ENCODE measurements at places on chromosomes 2 and 18.

GRCh38 chr2:237626813-237627440 is 460 bp upstream of the LRRFIP1 start:
- no peak for DNase-seq

DNA sequence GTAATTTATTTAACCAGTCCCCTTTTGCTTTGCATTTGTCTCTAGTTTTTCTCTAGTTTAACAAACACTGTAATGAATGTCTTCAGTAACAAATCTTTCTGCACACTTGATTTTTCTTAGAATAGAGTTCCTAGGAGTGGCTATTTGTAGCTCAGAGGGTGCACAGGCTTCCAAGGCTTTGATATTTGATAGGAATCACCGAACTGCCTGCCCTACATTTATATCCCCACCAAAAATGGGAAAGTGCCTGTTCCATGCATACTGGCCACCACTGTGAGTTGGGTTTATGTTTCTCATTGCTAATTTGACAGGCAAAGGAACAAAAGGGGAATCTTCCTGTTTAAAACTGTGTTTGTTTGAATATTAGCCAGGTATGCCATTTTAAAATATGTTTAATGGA is 238.7 kb downstream of the SH3RF3 start:
- DNase-seq: no peak

DNA sequence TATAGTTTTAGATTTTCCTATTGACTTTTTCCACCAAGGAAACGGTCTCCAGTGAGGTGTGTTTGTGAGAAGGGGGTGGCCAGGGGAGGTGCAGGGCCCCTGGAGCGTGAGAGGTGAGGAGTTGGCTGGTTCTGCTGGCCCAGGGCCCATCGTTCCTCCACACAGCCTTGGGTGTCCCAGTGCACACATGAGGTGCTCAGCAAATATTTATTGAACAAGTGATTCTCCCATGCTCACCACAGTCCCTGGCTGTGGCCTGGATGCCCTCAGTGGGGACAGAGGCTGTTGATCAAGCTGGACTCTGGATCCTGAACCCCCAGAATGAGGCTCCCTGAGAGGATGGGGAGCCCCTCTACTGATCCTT is 5.0 kb downstream of the HAAO start:
- no peak for DNase-seq

DNA sequence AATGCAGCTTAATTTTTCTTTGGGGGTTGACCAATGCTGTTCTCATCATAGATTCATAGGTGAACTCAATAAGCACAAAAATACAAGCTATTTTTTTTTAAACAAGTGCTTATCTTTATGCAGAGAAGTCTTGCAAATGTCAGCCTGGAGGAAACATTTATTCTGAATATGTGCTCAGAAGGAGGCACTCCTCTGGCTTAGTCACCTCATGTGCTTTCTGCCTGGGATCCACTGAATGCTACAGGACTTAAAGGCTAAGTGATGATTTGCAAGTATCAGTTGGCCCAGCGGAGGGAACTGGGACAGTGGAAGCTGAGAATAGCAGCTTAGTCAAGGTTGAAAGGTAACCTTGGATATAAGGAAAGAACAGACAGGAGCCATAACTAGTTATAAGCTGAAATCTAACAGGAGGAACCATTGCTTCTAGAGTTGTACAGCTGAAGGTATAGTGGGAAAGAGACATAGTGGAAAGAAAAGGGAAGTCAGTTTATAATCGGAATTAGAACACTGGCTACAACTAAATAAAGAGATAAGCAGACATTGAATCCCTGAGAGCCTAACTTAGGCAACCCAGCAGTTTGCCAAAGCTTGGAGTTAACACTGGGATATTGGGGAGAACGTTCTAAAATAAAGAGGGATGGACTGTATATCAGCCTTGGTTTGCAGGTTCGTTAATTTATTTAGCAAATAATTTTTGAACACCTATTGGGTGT is 488.7 kb downstream of the SUCLG1 start:
- DNase-seq: no peak

DNA sequence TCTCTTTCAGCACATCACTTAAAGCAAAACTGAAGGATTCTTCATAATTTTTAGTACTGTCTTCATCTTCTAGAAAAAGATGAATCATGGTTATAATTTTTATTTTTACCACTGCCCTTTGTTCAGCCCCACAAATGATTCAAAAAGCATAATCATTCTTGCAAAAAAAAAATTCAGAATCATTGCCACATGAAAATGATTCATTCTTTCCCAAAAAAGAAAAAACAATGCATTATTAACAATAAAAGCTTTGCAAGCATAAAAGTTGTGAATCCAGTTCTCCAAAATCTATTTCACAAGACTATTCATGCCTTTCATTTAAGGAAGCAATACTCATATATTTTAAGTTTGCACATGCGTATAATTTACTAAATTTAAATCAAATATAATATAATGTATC is 204.8 kb downstream of the RBM43 start:
- no peak for DNase-seq
